Foreskin fibroblast (primary cell): ENCODE measurements at places on chromosomes 2 and 18.

DNA sequence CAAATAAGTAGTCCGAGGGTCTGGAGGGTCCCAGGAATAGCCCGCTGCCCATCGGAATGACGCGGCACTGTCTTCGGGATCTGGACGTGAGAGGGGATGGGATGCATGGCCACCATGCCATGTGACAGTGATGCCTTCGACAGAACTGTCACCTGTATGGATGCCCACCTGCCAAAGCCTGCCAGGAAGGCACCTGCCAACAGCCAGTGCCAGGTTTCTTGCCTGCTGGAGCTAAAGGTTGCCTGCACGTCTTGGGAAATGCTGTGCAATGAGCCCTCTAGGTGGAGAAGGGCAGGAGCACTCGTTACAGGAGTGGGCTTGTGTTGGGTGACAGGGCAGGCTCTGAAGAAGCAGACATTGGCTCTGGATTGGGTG lies 20.5 kb downstream of the GPR35 start:
- DNase-seq = no peak

GRCh38 chr2:205650450-205650849 lies 31.9 kb upstream of the NRP2 start:
- peak; percentile 97 for DNase-seq

- peak; percentile 55 for DNase-seq
These were observed 3.3 kb downstream of the KLHL30 start for GRCh38 chr2:238141541-238142318.

GRCh38 chr2:196601430-196602306 lies 37.8 kb upstream of the CCDC150 start:
- DNase-seq = peak; percentile 92

DNA sequence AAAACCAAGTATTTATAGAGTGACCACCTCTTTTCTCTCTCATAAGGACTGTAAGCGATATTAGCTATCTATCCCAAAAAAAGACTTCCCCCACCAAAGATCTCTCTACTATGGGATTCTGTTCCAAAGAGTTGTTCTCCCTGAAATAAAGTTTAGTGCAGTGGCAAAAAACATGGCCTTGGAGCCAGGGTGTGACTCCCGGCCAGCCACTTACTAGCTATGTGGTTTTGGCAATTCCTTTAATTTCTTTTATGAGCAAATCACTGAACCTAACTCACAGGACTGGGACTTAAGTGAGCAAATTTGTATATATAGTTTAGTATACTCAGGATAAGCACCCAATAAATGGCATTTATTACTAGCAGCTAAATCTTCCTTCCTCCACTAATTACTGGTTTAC lies 42.6 kb downstream of the SESTD1 start:
- DNase-seq = no peak

GRCh38 chr2:216447293-216447692 lies 35.0 kb downstream of the SMARCAL1 start:
- no peak for DNase-seq

DNA sequence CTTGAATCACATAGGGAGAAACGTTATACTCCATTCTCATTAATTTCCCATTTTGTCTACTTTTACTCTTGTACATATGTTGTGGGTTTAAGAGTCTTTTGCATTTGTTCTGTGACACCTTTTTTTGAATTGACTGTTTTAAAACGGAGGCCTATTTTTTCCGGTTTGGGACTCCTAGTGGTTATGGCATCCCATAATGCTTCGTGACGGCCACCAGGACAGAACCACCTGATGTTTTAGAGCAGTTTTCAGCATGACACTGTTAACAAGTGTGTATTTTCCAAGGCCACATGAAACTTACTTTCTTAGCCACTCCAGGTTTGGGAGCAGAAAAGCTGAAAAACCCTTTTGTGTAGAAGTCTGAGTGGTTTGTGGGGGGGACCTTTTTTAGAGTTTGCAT lies 8.4 kb downstream of the SOX11 start:
- no peak for DNase-seq

GRCh38 chr2:113976277-113976928 lies 86.5 kb downstream of the ACTR3 start:
- no peak for DNase-seq

DNA sequence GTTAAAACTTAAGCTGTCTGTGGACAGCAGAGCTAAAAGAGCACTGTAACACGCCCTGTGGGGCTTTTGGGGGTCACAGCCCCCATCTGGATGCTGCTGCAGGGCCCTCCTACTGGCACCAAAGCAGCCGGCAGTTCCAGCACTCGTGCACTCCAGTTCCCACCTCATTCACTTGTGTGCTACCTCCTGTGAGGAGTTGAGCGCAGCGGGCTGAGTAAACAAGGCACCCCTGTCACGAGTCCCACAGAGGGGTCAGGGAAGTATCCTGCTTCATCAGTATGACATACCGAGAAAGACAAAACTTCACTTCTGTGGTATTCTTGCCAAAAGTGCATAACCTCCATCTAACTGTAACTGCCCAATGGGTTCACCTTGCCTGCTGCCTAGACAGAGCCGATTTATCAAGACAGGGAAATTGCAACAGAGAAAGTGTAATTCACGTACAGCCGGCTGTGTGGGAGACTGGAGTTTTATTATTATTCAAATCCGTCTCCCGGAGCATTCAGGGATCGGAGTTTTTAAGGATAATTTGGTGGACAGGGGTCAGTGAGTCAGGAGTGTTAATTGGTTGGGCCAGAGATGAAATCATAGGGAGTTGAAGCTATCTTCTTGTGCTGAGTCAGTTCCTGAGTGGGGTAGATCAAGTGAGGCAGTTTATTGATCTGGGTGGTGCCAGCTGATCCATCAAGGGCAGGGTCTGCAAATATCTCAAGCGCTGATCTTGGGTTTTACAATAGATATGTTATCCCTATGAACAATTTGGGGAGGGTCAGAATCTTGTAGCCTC lies 41.6 kb downstream of the TMEM17 start:
- no peak for DNase-seq

GRCh38 chr2:430291-431040 lies 142.6 kb upstream of the ALKAL2 start:
- no peak for DNase-seq

- DNase-seq = peak; percentile 78
These were observed 73.5 kb downstream of the LIMS1 start for GRCh38 chr2:108607706-108608301.

- no peak for DNase-seq
These were observed 3.2 kb downstream of the CFLAR start for GRCh38 chr2:201118961-201119854.

- no peak for DNase-seq
These were observed 131.0 kb upstream of the CXCR4 start for GRCh38 chr2:136248907-136249306.

GRCh38 chr18:37272226-37272625 lies 293.4 kb downstream of the CELF4 start:
- no peak for DNase-seq

- no peak for DNase-seq
These were observed 31.8 kb downstream of the SP100 start for GRCh38 chr2:230447455-230448451.

DNA sequence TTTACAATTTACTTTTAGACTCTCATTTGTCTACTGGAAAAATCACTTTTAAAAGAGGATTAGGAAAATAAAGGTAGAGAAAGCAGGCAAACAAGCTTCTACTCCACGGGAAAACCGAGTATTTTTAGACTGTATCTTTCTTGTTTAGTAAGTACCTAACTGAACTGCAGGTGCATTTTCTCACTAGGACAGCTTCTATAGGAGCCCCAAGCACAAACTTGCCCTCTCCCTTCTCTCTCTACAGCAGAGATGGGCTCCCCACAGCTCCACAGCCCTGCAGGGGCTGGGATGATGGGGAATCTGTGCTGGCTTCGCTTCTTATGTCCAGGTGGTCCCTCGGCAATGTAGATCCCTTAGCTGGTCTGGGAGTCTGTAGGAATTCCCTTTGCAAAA lies 16.2 kb downstream of the PSTPIP2 start:
- DNase-seq = no peak

DNA sequence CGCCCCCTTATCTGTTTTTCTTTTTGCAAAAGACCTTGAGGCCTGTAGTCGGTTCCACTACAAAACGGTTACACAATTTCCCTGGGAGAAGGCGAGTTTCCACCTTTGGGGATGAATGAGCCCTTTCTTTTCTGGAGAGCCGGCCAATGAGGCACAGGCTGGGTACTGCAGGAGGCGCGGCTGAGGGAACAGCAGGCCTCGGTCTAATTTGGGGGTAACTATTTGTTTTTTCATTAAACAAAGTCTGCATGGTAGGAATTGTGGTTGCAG lies 129.2 kb downstream of the MYCN start:
- DNase-seq = no peak

DNA sequence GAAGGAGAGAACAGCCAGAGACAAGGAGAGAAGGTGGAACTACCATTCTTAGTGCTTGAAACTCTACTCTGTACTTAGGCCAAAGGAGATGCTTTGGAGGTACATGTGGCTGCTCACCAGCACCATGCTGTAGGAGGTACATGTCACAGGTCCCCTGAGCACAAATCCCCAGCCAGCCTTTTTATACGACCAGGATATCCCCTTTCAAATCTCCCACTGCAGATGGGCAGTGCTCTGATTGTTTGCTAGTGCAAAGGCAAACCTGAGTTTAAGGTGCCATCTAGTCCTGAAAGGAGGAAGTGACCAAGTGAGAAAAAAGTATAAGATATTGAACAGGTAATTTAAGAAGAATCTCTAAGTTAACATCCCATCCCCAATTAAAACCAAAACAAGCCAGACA lies 17.1 kb upstream of the TTC21B start:
- DNase-seq = no peak

GRCh38 chr2:201975434-201975833 lies 58.2 kb upstream of the FZD7 start:
- no peak for DNase-seq

GRCh38 chr2:112692918-112693317 lies 27.9 kb upstream of the NT5DC4 start:
- no peak for DNase-seq
